Right lobe of liver (tissue), 6 donors: ENCODE measurements at places on chromosomes 11 and 22.

DNA sequence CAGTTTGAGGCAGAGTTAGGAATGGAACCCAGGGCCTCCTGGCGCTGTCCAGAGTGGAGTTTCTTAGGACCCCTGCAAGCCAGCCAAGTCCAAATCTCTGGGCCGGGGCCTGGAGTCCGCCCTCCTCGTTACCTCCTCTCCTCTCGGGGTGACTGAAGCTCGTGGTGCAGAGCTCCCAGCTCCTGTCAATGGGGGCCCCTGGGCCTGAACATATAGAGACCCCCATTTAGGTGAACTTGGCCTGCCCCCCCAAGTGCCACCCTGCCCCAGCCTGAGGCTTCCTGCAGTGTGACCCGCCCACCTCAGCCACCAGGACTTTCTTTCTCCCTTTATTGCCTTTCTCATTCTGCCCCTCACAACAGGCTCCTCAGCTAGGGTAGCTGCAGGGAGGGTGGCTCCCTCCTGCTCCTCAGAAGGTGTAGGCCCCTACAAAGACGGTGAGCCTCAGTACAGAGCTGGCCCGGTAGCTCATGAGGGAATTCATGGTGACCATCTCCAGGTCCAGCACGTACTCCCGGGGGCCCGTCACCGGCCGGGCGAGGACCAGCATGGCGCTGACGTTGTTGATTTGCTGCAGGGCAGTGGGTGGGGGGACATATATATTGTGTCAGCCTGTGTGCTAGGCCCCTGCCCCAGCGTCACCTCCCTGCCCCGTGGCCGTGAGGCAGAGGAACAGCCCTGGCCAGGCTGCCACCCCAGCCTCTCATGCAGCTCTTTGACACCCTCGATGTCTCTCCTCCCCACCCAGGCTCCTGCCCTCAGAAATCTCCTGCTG is 5.9 kb downstream of the EFEMP2 start:
- H3K27me3 ChIP-seq, result no peaks in the 10 kb centered on the region
- no peak overlapping the region for H3K4me3 ChIP-seq
- no peak overlapping the region for H3K27ac ChIP-seq
- DNase-seq, result no peak

- H3K36me3 ChIP-seq, result no peaks in the 10 kb centered on the region
- H3K4me1 ChIP-seq, result no peaks in the 10 kb centered on the region
- no peaks in the 10 kb centered on the region for H3K27me3 ChIP-seq
- H3K4me3 ChIP-seq, result no peak overlapping the region
- H3K27ac ChIP-seq, result no peak overlapping the region
- no peak for DNase-seq
Measured at GRCh38 chr22:46783721-46784120, 21.3 kb downstream of the TBC1D22A start.

GRCh38 chr11:60858236-60858635 is 2.5 kb upstream of the PTGDR2 start:
- no peak overlapping the region for H3K27ac ChIP-seq
- no peak overlapping the region for H3K4me3 ChIP-seq
- no peaks in the 10 kb centered on the region for H3K36me3 ChIP-seq
- DNase-seq, result no peak
- no peaks in the 10 kb centered on the region for H3K27me3 ChIP-seq
- H3K4me1 ChIP-seq, result no peaks in the 10 kb centered on the region

- no peaks in the 10 kb centered on the region for H3K36me3 ChIP-seq
- no peaks in the 10 kb centered on the region for H3K27me3 ChIP-seq
- H3K27ac ChIP-seq, result peak overlapping the region; percentile 97
- peaks cover 8% of the 10 kb centered on the region for H3K4me1 ChIP-seq
- DNase-seq, result peak; percentile 88
Measured at GRCh38 chr22:19962909-19963806, 21.5 kb upstream of the TXNRD2 start.

DNA sequence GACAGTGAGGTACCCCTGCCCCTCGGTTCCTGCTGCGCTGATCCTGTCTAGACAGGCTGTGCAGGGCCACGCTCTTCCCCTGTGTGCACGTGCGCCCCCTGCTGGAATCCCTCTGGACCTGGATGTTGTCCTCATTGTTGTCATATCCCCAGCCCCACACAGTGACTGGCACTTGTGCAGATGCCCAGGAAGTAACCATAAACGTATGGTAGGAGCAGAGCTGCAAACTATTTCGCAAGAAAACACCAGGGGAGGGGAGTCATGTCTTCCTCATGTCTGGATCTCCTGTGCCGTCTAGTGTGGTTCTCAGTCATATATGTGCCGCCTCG is 114.7 kb downstream of the CRYBB2 start:
- DNase-seq, result peak; percentile 67
- H3K4me1 ChIP-seq, result no peaks in the 10 kb centered on the region
- H3K4me3 ChIP-seq, result no peak overlapping the region

- H3K27me3 ChIP-seq, result no peaks in the 10 kb centered on the region
- H3K4me3 ChIP-seq, result no peak overlapping the region
- DNase-seq, result no peak
- no peaks in the 10 kb centered on the region for H3K36me3 ChIP-seq
- no peak overlapping the region for H3K27ac ChIP-seq
Measured at GRCh38 chr11:30344085-30344484, 21.2 kb downstream of the ARL14EP start.

GRCh38 chr11:12195768-12196167 is 85.4 kb downstream of the MICAL2 start:
- H3K4me1 ChIP-seq, result no peaks in the 10 kb centered on the region
- H3K36me3 ChIP-seq, result no peaks in the 10 kb centered on the region
- H3K27ac ChIP-seq, result no peak overlapping the region

DNA sequence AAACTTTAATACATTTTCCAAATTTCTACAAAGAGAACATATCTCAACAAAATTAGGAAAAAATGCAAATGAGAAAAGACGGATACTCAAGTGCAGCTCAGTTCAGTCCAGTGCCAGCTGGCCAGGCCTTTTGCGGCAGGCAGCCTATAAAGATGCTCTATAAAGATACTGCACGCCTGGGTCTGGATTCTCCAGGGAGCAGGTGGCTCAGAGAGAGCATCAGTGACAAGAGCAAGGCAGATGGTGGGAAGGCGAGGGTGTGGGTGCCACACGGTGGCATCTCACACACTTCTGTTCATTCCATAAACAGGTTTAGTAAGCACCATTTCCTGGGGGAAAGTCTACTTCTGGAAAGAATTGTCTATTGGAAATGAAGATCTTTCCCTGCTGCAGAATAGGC is 18.1 kb upstream of the SCN3B start:
- H3K27me3 ChIP-seq, result no peaks in the 10 kb centered on the region
- no peaks in the 10 kb centered on the region for H3K4me1 ChIP-seq
- H3K36me3 ChIP-seq, result no peaks in the 10 kb centered on the region
- no peak overlapping the region for H3K4me3 ChIP-seq

DNA sequence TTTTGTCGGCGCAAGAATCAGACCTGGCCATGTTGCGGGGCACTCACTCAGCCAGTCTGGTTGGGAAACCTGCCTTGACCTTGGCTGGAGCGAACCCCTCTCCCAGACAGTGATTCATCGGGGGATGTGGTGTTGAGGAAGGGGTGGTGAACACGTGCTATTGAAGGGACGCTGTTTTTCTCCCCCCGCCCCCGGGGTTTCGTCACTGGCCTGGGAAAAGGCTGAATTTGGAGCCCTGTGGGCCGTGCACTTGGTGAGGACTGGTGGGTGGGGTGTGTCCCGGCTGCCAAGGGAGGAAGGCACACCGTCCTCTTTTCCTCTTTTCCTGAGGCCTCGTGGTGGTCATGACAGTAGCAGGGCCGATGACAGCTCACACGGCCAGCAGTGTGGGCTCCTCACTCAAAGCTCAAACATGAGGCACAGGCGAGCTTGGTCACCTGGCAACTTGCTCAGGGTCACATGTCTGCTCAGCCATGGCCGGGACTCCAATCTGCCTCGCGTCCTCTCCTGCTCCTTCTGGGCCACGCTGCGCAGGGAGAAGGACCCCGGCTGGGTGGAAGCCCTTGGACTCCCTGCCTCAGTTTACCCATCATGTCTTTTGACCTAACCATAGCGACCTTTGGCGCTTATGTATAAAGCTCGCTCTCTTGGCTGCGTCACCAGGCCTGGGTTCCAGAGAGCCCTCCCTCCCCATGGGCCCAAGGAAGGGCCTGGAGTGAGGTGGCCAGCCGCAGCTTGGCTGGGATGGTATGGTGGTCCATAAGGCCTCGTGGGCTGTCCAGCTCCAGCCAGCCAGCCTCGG is 49.4 kb downstream of the SMIM38 start:
- no peaks in the 10 kb centered on the region for H3K27me3 ChIP-seq
- no peak overlapping the region for H3K27ac ChIP-seq
- no peak overlapping the region for H3K4me3 ChIP-seq
- DNase-seq, result peak; percentile 34
- H3K4me1 ChIP-seq, result no peaks in the 10 kb centered on the region

DNA sequence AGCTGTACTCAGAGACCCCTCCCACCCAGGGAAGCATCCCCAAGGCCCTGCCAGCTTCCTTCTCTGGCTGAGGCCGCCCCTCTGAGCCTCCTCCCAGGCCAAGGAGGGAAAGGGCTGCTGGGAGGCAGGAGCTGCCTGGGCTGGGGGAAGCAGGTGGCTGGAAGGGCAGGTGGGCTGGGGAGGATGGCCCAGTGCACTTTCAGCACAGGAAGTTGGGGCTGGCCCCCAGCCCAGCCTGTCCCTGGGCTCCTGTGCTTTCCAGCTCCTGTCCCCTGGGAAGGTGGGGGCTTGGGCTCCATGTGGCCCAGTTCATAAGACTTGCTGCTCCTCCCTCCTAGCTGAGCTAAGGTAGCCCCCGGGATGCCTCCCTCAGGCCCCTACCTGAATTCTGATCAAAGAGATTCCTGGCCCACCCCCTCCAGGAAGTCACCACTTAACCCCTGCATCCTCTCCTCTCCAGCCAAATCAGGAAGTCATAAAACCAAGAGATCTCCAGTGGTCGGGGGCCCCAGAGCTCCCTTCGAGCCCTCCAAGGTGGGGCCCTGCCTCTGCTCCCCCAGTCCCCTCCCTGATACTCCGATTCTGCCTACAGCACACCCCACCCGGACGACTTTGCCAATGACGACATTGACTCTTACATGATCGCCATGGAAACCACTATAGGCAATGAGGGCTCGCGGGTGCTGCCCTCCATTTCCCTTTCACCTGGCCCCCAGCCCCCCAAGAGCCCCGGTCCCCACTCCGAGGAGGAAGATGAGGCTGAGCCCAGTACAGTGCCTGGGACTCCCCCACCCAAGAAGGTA is 4.9 kb downstream of the PPP1CA start:
- H3K4me1 ChIP-seq, result no peaks in the 10 kb centered on the region
- H3K4me3 ChIP-seq, result no peak overlapping the region
- peaks cover 37% of the 10 kb centered on the region for H3K36me3 ChIP-seq
- DNase-seq, result no peak
- no peaks in the 10 kb centered on the region for H3K27me3 ChIP-seq
- no peak overlapping the region for H3K27ac ChIP-seq

DNA sequence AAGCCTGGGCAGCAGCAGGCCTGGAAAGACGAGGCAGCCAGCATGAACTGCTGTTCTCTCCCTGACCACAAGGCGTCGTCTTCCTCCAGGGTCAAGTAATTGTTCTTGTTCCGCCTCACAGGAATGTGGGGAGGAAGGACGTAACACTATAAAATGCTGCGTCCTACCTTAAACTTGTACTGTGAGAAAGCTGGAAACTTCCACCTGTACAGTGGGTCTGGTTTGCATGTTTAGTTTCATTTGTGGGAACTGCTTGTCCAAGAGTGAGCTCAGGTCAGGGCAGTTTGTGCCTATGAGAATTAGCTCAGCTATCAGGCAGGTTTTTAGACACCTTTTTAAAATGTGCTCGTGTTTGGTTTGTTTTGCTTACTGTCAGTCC is 55.2 kb downstream of the PANX1 start:
- H3K27ac ChIP-seq, result no peak overlapping the region
- no peak overlapping the region for H3K4me3 ChIP-seq
- no peaks in the 10 kb centered on the region for H3K27me3 ChIP-seq
- peak; percentile 68 for DNase-seq
- peaks cover 8% of the 10 kb centered on the region for H3K36me3 ChIP-seq

- H3K36me3 ChIP-seq, result no peaks in the 10 kb centered on the region
- no peaks in the 10 kb centered on the region for H3K27me3 ChIP-seq
- no peak overlapping the region for H3K27ac ChIP-seq
- peaks cover 17% of the 10 kb centered on the region for H3K4me1 ChIP-seq
Measured at GRCh38 chr11:63492441-63492840, 1.5 kb upstream of the PLAAT5 start.

DNA sequence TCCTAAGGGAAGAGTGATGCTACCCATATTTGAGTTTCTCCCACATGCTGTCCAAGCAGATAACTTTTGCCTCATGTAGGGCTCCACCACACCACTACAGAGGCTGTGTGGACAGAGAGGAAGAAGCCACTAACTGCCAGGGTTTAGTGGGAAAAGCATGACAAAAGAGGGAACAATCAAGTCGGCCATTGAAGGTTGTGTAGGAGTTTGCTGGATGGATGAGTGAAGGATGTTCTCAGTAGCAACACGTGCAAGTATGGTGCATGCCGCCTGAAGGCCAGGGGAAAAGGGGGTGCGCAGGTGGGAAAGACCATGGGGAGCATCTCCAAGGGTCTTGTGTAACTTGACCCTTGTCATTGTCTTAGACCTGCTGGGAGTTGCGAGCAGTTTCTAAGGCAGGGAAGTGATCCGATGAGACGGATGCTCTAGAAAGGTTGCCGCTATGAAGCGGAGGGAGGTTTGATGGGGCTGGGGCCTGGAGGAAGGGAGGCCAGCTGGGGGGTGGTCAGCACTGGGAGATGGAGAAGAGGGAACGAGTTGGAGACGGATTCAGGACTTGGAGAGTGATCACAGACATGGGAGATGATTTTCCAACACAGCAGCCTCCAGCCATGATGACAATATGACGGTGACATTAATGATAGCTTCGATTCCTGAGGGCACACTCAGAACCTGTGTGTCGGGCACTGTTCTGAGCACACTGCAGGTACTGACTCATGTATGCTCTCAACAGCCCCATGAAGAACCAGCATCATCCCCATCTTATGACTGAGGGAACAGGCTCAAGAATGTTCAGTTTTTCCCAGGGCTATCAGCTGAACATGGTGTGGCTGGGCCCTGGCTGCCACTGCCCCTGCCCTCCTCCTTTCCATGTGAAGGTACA is 53.7 kb downstream of the CD6 start:
- no peaks in the 10 kb centered on the region for H3K4me1 ChIP-seq
- no peak for DNase-seq
- no peaks in the 10 kb centered on the region for H3K27me3 ChIP-seq
- H3K27ac ChIP-seq, result no peak overlapping the region

GRCh38 chr11:65516135-65516968 is 8.5 kb upstream of the SCYL1 start:
- H3K36me3 ChIP-seq, result no peaks in the 10 kb centered on the region
- DNase-seq, result no peak
- no peak overlapping the region for H3K4me3 ChIP-seq
- no peak overlapping the region for H3K27ac ChIP-seq
- H3K4me1 ChIP-seq, result no peaks in the 10 kb centered on the region
- H3K27me3 ChIP-seq, result no peaks in the 10 kb centered on the region

GRCh38 chr11:18493310-18493709 is 33.4 kb downstream of the TSG101 start:
- no peaks in the 10 kb centered on the region for H3K27me3 ChIP-seq
- peaks cover 24% of the 10 kb centered on the region for H3K36me3 ChIP-seq
- no peak for DNase-seq
- no peaks in the 10 kb centered on the region for H3K4me1 ChIP-seq
- H3K27ac ChIP-seq, result no peak overlapping the region
